Breast epithelium (tissue), 4 donors: ENCODE measurements at places on chromosomes 5 and 9.

- H3K36me3 ChIP-seq: no peaks in the 10 kb centered on the region
- no peak overlapping the region for H3K27ac ChIP-seq
- no peaks in the 10 kb centered on the region for H3K27me3 ChIP-seq
Observed at GRCh38 chr9:20553558-20554149, 68.6 kb downstream of the MLLT3 start.

DNA sequence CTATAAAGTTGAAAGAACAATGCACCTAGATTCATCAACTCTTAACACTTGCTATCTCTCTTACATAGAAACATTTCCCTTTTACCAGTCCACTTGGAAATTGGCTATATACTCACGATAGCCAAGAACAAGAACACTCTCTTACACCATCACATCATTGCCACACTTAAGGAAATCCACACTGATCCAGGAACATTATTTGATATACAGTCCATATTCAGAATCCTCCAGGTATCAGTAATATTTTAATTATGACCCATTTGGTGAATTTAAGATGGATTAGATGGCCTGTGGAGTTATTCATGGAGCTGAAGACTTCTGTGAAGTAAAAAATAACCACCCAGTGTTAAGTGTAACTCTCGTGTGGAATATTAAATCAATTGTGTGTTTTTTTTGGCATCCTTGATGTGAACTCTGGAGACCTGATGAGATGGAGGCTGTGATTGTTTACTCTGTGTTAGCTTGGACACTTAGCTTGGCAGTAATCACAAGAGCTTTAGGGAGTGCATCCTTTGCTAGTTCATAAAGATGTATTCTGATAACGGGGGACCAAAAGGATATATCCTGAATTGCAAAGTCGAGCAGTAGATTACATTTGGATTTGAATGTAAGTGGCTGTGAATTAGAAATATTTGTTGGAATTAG is 52.0 kb upstream of the ABL1 start:
- peak overlapping the region; percentile 3 for H3K4me3 ChIP-seq
- H3K27me3 ChIP-seq: no peaks in the 10 kb centered on the region
- no peaks in the 10 kb centered on the region for H3K4me1 ChIP-seq
- H3K36me3 ChIP-seq: no peaks in the 10 kb centered on the region

DNA sequence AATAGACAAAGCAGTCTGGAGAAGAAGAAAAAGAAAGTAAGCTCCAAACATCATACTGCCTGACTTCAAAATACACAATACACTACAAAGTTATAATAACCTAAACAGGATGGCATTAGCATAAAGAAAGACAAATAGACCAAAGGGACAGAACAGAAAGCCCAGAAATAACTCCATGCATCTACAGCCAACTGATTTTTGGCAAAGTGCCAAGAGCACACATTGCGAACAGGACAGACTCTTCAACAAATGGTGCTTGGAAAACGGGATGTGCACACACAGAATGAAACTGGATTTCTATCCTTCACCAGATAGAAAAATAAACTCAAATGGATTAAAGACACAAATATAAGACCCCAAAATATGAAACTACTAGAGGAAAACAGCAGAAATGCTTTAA is 66.6 kb upstream of the SPATA31E1 start:
- no peaks in the 10 kb centered on the region for H3K27me3 ChIP-seq
- no peak for DNase-seq
- no peak overlapping the region for H3K27ac ChIP-seq
- H3K4me3 ChIP-seq: no peak overlapping the region
- no peaks in the 10 kb centered on the region for H3K36me3 ChIP-seq
- no peaks in the 10 kb centered on the region for H3K4me1 ChIP-seq

GRCh38 chr5:173114536-173114935 is 29.8 kb upstream of the BNIP1 start:
- no peaks in the 10 kb centered on the region for H3K27me3 ChIP-seq
- peaks cover 14% of the 10 kb centered on the region for H3K36me3 ChIP-seq
- no peak for DNase-seq
- H3K27ac ChIP-seq: no peak overlapping the region

- no peak for DNase-seq
- no peak overlapping the region for H3K4me3 ChIP-seq
- H3K27me3 ChIP-seq: no peaks in the 10 kb centered on the region
- H3K36me3 ChIP-seq: no peaks in the 10 kb centered on the region
- H3K27ac ChIP-seq: no peak overlapping the region
- H3K4me1 ChIP-seq: no peaks in the 10 kb centered on the region
Observed at GRCh38 chr5:81003811-81004386, 43.7 kb downstream of the RASGRF2 start.

- no peak overlapping the region for H3K4me3 ChIP-seq
- no peaks in the 10 kb centered on the region for H3K36me3 ChIP-seq
- H3K4me1 ChIP-seq: no peaks in the 10 kb centered on the region
Observed at GRCh38 chr9:133230093-133230492, 21.0 kb upstream of the OBP2B start.

- H3K27me3 ChIP-seq: peaks cover 4% of the 10 kb centered on the region
- peaks cover 3% of the 10 kb centered on the region for H3K4me1 ChIP-seq
- H3K27ac ChIP-seq: no peak overlapping the region
- H3K36me3 ChIP-seq: no peaks in the 10 kb centered on the region
Observed at GRCh38 chr9:130670644-130671043, 6.2 kb downstream of the PRDM12 start.

- H3K4me3 ChIP-seq: no peak overlapping the region
- H3K36me3 ChIP-seq: no peaks in the 10 kb centered on the region
- H3K4me1 ChIP-seq: no peaks in the 10 kb centered on the region
- H3K27ac ChIP-seq: no peak overlapping the region
- DNase-seq: no peak
Observed at GRCh38 chr9:35452481-35452880, 37.4 kb upstream of the RUSC2 start.

GRCh38 chr9:1102642-1102970 is 52.4 kb downstream of the DMRT2 start:
- H3K27ac ChIP-seq: no peak overlapping the region
- no peak for DNase-seq
- H3K4me3 ChIP-seq: no peak overlapping the region
- no peaks in the 10 kb centered on the region for H3K27me3 ChIP-seq
- H3K36me3 ChIP-seq: no peaks in the 10 kb centered on the region

DNA sequence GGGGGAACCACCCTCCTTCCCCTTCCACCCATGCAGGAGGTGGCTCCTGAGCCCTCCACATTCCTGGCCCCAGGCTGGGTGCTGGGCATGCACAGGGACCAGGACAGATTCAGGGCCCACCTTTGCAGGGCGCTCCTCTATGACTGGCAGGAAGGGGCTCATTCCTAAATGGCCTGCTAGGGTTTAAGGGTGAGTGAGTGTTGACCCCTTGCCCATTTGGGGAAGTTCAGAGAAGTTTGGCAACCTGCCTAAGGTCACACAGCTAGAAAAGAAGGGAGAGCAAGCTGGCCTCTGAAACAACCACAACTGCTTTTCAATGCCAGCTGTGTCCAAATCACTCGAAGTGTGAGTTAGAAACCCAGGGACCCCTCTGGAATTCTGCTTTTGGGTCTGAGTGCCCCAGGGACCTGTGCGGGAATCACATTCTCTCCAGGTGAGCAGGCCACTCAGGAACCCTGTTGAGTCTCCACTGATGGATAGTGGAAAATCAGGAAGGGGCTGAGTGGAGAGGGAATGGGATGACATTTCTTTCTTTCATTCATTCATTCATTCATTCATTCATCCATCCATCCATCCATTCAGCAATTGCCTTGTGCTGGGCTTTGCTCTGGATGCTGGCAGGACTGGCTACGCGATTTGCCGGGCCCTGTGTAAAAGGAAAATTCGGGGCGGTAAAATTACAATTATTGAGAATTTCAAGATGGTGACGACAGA is 191.9 kb downstream of the C9orf50 start:
- no peak overlapping the region for H3K4me3 ChIP-seq
- H3K36me3 ChIP-seq: no peaks in the 10 kb centered on the region
- no peaks in the 10 kb centered on the region for H3K27me3 ChIP-seq
- H3K4me1 ChIP-seq: no peaks in the 10 kb centered on the region

- H3K4me3 ChIP-seq: no peak overlapping the region
- no peaks in the 10 kb centered on the region for H3K4me1 ChIP-seq
- H3K27ac ChIP-seq: no peak overlapping the region
- no peaks in the 10 kb centered on the region for H3K36me3 ChIP-seq
- no peak for DNase-seq
Observed at GRCh38 chr5:179287071-179287470, 58.2 kb downstream of the ADAMTS2 start.

- H3K4me1 ChIP-seq: no peaks in the 10 kb centered on the region
- DNase-seq: no peak
- no peak overlapping the region for H3K4me3 ChIP-seq
- H3K27me3 ChIP-seq: no peaks in the 10 kb centered on the region
- H3K36me3 ChIP-seq: no peaks in the 10 kb centered on the region
Observed at GRCh38 chr5:32042551-32042961, 131.6 kb downstream of the GOLPH3 start.

DNA sequence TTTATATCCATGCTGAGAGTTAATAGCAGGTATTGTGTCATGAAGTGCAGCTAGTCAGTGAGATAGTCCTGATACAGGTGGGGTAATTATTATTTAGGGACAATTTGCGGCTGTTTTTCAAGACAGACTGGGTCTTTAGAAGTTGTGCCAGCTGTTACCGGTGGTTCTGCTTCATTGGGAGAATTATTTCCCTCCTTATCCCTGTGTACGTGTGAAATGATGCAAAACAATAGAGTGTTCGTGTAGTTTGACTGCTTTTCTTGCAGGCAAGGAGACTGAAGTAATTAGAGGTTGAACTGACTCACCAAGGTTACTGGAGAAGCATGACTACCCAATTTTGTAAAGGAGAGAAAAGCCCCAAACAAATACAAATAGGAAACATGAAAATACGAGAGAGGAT is 101.7 kb downstream of the ARRDC3 start:
- H3K4me3 ChIP-seq: no peak overlapping the region
- H3K27me3 ChIP-seq: no peaks in the 10 kb centered on the region
- no peaks in the 10 kb centered on the region for H3K4me1 ChIP-seq
- peak overlapping the region; percentile 90 for H3K27ac ChIP-seq
- H3K36me3 ChIP-seq: no peaks in the 10 kb centered on the region
- no peak for DNase-seq

- H3K27ac ChIP-seq: peak overlapping the region; percentile 96
- no peak for DNase-seq
- H3K27me3 ChIP-seq: no peaks in the 10 kb centered on the region
- peak overlapping the region; percentile 99 for H3K4me3 ChIP-seq
Observed at GRCh38 chr9:132943651-132944293, 644 bp downstream of the TSC1 start.

- no peak overlapping the region for H3K4me3 ChIP-seq
- H3K36me3 ChIP-seq: no peaks in the 10 kb centered on the region
- H3K27me3 ChIP-seq: no peaks in the 10 kb centered on the region
- H3K4me1 ChIP-seq: no peaks in the 10 kb centered on the region
Observed at GRCh38 chr9:78898234-78898633, 601.3 kb downstream of the PSAT1 start.

DNA sequence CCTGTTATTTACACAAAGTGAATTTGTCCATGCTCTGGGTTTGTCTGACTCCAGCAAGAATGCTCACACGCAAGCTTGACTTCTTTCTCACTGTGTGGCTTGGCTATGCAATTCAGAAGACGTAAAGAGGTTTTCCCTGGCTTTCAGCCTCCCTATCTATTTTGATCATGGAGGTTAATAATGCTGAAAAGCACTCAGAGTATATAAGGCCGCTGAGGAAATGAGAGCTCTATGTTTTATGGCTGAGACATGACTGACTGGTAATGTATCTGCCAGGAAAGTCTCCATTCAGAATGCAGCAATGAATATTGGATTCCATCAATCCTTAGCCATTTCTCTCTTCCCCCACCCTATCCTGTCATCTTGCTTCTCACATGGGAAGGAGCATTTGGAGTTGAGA is 417.3 kb downstream of the DMAC1 start:
- H3K4me1 ChIP-seq: no peaks in the 10 kb centered on the region
- no peak overlapping the region for H3K27ac ChIP-seq
- H3K27me3 ChIP-seq: no peaks in the 10 kb centered on the region

DNA sequence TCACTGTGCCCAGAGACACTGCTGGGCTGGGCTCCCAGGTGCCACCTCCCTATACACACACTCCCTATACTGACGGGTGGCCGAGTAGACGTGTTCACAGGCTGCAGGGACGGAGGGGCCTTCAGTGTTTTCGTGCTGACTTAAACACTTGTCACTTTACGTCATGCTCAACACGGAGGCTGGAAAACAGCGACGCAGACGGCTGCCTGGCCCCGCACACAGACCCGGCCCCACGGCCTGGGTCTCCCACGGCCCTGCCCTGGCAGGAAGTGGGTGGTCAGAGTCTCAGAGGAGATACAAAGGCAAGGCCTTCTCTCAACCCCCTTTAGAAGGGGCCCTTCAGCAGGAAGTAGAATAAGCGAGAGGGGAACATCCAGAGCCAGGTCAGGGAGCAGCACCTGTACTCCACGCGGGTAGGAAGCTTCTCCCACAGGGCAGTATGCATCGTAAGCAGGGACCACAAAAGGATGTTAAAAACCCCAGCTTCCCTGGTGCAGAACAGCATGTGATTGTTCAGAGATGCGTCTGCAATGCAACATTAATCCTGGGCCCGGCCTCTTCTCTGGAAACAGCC is 11.9 kb upstream of the TBC1D9B start:
- H3K27ac ChIP-seq: no peak overlapping the region
- no peaks in the 10 kb centered on the region for H3K4me1 ChIP-seq
- H3K4me3 ChIP-seq: no peak overlapping the region
- no peaks in the 10 kb centered on the region for H3K27me3 ChIP-seq
- DNase-seq: no peak

GRCh38 chr9:14347406-14348122 is 33.6 kb upstream of the NFIB start:
- H3K36me3 ChIP-seq: no peaks in the 10 kb centered on the region
- DNase-seq: peak; percentile 76
- peaks cover 34% of the 10 kb centered on the region for H3K27me3 ChIP-seq
- H3K4me1 ChIP-seq: no peaks in the 10 kb centered on the region

DNA sequence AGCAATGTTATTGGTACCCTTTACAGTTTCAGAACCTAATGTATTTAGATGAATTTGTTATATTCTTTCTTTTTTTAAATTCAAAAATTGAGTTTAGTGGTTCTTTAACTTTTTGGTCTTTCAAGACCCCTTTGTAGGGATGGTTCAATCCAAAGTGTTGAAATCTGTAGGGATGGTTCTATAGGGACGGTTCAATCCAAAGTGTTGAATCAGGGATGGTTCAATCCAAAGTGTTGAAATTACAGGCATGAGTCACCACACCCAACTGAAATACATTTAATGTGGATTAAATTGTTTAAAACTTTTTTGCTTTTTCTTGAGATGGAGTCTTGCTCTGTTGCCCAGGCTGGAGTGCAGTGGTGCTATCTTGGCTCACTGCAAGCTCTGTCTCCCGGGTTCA is 30.6 kb downstream of the SNX2 start:
- H3K27me3 ChIP-seq: no peaks in the 10 kb centered on the region
- no peak overlapping the region for H3K27ac ChIP-seq
- no peak for DNase-seq
- H3K36me3 ChIP-seq: no peaks in the 10 kb centered on the region

- H3K4me3 ChIP-seq: no peak overlapping the region
- no peaks in the 10 kb centered on the region for H3K36me3 ChIP-seq
- no peaks in the 10 kb centered on the region for H3K4me1 ChIP-seq
- no peaks in the 10 kb centered on the region for H3K27me3 ChIP-seq
- no peak for DNase-seq
- H3K27ac ChIP-seq: no peak overlapping the region
Observed at GRCh38 chr5:117893211-117893610, 1095.1 kb downstream of the DTWD2 start.
